ENCODE measurements at places on chromosomes 2 and 18.

- DNase-seq = no peak
Observed at GRCh38 chr2:46351098-46351749, 54.0 kb downstream of the EPAS1 start.

- no peak for DNase-seq
Observed at GRCh38 chr2:152042636-152043615, 55.9 kb downstream of the CACNB4 start.

GRCh38 chr2:70887550-70888246, 48.0 kb upstream of the ATP6V1B1 start:
- DNase-seq = peak; percentile 71

DNA sequence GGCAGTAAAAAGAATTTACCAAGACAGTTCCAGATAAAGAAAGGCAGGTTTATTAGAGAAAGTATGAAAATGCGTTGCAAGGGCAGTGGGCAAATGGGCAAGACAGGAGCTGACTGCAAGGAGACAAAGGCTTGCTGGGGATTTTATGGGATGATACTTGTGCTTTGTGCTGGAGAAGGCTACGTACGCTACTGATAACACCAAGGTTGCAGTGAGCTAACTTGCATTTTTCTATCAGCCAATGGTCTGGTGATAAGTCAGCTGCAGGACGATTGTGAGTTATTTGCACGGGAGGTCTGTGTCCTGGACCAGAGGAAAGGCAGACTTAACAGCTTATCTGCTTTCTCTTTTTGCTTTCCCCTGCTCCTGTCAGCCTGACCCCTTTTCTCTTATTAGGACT, 116.5 kb downstream of the PMS1 start:
- DNase-seq = no peak

GRCh38 chr2:218961229-218961628, 1.8 kb downstream of the CDK5R2 start:
- DNase-seq = no peak

DNA sequence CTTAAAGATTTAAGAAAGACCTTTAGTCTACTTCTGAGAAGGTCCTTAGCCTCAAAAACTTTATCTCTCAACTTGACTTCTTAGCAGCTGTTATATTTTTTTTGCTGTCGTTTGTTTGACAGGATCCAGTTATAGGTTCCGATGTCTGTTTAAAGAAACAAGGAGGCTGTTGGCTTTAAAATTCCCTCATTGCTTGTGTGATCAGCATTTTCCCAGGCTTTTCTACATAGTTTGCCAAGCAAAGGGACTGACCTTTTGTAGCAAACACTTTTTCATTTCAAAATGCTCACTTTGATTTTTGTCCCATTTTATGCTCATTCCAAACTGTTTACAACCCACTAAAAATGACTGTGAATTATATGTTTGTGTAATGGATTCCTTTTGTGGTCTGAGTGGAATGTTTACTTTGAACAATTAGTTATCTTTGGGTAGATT, 394.9 kb downstream of the ARHGAP15 start:
- DNase-seq = no peak

- no peak for DNase-seq
Observed at GRCh38 chr2:48124592-48124991, 218.3 kb upstream of the FBXO11 start.

DNA sequence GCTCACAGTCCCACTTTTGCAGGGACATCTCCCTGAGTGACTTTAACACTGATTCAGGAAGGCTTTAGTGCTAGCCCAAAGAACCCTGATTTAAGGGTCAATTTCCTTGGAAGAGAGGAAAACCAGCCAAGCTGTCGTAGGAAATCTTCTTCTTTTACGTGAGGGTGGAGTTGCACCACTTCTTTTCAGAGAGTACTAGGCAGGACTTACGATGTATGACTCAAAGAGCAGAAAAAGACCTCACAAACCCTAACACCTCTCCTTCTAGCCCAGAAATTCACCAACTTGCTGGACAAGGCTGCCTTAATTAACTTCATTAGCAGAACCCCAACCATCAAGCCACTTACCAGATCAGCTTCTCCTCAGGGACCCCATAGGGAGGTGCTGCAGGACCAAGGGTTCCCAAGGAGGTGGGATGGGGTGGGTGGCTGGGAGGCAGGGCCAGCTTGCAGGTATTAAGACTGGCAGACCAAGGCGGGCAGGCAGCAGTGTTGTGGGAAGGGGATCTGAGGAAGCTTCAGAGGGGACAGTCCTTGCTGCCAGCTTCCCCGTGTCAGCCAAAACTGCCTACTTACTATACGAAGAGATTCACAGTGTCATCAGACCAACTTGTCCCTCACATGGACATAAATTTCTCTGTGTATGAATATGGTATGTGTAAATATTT, 6.7 kb downstream of the SERPINB2 start:
- no peak for DNase-seq

DNA sequence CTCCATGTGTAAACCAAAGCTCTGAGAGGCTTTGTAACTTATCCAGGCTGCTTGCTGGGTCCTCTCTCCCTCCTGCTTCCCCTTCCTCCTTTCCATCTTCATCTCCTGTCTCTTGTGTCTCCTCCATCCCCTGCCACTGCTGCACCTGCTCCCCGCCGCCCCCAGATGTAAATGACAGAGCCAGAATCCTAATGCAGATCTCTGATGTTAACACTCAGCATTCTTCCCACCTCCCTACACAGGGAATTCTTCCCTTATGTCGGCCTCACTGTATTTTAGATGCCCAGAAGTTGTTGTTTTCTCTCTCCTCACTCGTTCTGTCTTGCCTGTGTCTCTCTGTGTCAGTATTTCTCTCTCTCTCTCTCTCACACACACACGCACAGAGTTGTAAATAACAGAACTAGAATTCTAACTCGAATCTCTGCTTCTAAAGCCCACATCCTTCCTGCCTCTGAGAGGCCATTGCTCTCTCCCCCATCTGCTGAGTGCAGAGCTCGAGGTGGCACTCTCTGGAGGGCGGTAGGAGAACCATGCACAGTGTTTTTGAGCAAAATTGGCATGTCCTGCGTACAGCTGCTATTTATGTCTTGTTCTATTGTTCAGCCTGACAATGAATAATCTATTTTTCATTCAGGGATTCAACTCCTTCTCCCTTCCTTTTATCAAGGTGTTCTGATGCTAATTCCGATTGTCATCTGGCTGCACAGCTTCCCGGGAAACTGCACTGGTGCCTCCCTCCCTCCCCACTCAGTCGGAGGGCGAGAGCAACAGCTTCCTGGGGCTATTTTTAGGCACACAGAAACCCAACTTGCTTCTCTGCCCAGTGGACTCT, 219.9 kb downstream of the SH3RF3 start:
- DNase-seq = no peak

GRCh38 chr2:141778315-141778835, 352.4 kb downstream of the LRP1B start:
- DNase-seq = no peak

- no peak for DNase-seq
Observed at GRCh38 chr2:22596306-22596705, 788.7 kb upstream of the KLHL29 start.

GRCh38 chr2:61328707-61329251, 142.1 kb downstream of the USP34 start:
- DNase-seq = no peak

DNA sequence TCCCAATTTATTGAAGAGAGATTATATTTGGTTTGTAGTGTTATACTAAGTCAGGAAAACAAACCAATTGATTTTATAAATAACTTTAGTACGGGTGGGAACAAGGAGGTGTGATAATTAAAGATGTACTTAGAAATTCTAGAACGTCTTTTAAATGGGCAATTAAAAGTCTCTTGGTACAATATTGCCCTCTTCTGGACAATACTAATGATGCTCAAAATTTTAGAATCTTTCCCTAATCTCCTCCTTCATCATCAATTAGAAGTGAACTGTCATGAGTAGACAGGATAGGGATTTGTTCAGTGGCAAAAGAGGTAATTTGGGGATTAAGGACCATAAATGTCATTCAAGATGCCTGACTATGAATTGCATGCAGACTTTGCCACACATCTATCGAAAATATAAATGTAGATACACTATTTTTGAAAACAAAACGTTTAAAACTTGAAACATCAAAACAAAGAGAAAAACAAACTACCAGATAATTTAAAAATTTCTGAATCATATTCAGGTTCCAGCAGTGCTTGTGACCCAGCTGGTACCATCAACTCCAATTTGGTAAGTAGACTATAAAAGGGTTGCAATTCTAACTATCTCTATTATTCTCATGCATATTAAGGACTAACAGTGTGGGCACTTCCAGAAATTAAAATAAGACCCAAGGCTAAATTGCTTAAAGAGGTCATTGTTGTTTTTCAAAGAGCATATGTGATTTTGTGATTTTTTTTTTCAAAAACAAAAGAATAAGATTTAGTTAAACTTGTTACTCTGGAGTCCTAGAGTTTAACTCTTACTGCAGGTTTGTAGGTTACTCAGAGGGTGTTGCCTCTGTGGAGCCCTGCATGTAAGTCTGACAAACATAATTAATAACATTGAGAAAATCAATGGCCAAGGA, 123.5 kb downstream of the LAMA3 start:
- no peak for DNase-seq

GRCh38 chr2:88321449-88322248, 130.8 kb downstream of the FOXI3 start:
- no peak for DNase-seq

- DNase-seq = no peak
Observed at GRCh38 chr18:24735624-24736231, 275.3 kb downstream of the HRH4 start.

DNA sequence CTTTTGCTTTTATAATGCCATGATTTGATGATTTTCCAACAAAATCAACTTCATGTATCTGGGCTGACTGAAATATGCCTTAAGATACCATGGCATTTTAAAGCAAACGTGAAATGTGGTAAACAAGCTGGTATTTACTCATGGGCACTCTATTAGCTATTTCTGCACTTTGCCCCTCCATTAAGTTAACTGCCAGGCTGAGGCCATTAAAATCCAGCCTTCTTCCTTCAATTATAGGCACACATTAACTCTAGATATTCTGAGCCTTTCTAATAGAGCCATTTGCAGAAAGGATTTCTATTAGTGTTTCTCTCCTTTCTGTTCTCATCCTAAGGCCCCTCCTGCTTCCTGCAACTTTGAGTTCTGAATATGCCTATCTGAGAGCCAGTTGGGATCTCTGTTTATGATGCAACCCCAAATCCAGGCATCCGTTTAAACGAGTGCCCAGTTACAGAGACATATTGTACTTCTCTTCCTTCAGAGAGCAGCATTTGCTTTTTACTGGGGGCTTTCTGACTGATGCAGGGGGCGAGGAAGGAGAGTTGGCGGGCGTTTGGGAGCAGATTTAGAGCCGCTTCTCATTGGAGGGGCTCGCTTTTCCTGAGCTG, 1.6 kb upstream of the KCNJ3 start:
- DNase-seq = no peak

DNA sequence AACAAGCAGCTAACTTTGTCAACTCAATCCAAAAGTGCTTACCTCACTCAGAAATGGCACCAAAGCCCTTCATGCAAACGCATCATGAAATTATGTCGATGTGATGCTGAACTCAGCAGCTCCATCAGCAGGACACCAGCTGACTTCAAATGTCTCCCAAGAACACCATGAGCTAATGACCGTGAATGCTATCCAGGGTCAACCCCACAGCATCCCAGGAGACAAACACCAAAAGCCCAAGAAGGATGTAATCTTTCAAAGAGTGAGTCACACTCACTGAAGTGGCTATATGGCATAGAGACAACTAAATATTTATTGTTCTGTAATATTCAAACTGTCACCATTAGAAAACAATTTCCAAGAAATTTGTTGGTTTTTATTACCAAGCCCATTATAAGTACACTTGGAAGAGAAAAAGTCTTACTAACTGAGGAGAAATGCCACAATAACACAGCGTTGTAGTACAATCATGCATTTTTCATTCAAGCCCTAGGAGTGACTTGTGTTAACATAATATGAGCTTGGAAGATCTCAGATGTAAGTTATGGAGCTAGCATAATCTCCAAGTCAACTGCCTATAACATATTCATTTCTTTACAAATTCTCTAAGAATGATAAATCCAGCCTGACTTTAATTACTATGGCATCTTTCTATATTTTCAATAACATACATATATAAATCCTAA, 165.0 kb upstream of the CCDC68 start:
- DNase-seq = no peak

DNA sequence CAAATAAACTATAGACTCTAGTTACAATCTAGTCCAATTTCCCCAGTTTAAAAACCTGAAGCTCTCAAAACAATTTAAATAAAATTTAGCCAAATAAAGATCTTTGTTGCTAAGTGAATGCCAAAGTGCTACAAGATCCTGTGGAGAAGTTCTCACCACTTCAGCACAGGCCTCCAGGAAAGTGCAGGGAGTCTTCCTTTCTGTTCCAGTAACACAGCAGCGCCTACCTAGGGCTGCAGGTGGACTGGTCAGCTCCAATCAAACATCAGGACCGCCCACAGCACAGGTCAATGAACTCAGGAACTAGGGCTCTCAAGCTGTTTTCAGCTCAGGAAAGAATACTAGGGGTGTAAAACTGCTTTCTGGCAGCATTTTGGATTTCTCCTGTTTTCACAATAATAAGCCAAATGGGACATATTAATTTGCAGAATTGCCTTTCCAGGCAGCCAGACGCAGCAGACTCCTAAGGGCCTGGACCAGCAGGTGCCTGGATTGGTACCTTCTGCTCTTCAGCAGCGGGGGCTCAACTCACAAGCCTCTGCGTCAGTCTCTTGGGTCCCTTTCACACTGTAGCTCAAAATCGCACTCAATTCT, 1.5 kb downstream of the FAM110C start:
- DNase-seq = no peak

DNA sequence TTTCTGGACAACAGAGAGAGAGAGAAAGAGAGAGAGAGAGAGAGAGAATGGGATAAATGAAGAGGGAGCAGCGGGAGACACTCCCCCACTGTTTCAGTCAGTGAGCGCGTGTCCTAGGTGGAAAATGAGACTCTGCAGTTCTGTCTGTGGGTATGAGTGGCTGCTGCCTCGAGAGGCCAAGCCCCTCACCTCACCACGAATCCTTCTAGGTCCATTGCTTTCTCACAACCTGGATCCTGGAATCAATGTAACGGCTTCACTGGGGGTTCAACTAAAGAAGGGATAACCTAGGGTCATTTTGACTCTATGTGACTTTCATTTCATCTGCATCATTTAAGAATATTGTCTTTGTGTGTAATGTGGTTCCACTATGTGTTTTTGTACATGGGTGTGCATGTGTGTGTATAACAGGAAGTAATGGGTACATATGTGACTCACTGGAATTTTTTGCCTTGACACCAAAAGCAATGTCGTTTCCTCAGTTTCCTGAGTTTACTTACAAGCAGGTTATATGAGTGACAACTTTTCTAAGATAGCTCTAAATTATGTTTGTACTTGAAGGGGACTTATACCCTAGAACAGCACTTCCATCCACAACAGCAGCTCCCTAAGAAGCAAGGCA, 221.4 kb upstream of the TRIB2 start:
- no peak for DNase-seq

- no peak for DNase-seq
Observed at GRCh38 chr2:161165266-161165665, 5.0 kb downstream of the TANK start.

GRCh38 chr2:43464590-43464989, 131.2 kb downstream of the THADA start:
- no peak for DNase-seq

- no peak for DNase-seq
Observed at GRCh38 chr2:217049422-217049821, 189.6 kb upstream of the TNP1 start.
